ENCODE measurements at places on chromosomes 6 and 20.

DNA sequence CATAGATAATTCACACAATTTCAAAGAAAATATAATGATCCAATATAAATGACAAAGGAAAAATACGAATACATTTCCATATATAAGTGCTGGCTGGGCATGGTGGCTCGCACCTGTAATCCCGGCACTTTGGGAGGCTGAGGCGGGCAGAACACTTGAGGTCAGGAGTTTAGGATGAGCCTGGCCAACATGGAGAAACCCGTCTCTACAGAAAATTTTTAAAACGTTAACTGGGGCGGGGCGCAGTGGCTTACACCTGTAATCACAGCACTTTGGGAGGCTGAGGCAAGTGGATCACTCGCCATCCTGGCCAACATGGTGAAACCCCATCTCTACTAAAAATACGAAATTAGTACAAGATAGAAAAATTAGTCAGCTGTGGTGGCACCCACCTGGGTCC lies 14.9 kb upstream of the MAPK13 start:
- DNase-seq, result no peak

DNA sequence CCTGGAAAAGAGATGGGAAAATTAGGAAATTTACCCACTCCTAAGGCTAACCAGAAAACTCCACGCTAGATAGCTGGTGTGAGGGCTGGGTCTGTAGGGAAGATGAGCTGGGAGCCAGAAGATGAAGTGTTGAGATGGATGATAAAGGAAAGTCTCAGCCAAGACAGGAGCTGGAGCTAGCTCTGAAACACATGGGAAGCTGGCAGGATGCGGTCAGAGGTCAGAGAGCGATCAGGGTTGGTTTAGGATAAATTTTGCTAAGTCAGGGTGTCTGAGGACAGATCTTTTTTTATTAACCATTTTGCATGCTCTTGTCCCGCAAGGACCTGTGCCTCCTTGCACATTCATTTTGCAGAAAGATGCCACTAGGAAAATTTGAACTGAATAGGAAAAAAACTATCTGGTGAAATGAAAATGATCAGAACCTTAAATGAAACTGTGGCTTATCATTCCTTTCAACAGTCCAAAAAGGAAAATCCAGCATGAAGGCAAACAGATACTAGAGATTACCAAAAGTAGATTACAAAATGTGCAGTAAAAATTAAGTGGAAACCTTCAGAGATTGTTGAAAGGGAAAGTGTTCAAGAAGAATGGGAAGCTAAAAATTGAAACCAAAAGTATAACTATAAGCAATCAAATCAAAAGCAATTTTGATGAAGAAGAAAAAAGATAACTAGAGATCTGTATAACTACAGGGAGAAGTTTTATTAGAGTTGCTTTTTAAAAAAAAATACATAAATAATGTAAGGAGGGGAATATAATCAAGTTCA lies 10.7 kb upstream of the EDN1 start:
- no peak for DNase-seq

DNA sequence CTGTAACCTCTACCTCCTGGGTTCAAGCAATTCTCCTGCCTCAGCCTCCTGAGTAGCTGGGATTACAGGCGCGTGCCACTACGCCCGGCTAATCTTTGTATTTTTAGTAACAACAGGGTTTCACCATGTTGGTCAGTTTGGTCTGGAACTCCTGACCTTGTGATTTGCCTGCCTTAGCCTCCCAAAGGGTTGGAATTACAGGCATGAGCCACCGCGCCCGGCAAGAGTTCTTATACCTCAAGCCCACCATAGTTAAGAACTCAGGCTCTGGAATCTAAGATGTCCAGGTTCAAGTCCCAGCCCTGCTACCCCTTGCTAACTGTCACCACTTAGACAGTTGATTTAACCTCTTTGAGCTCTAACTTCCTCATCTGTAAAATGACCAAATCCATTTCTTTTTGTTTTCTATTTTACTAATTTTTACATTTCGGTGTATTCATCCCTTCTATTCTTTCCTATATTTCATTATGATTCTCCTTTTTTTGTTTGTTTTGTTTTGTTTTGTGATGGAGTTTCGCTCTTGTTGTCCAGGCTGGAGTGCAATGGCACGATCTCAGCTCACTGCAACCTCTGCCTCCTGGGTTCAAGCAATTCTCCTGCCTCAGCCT lies 104.8 kb upstream of the ZNF217 start:
- no peak for DNase-seq

- no peak for DNase-seq
Observed at GRCh38 chr6:68008445-68008844, 626.6 kb upstream of the ADGRB3 start.

- peak; percentile 75 for DNase-seq
Observed at GRCh38 chr20:45892049-45892825, 1.1 kb downstream of the CTSA start.

GRCh38 chr20:49976542-49976941 lies 6.2 kb upstream of the SNAI1 start:
- no peak for DNase-seq

DNA sequence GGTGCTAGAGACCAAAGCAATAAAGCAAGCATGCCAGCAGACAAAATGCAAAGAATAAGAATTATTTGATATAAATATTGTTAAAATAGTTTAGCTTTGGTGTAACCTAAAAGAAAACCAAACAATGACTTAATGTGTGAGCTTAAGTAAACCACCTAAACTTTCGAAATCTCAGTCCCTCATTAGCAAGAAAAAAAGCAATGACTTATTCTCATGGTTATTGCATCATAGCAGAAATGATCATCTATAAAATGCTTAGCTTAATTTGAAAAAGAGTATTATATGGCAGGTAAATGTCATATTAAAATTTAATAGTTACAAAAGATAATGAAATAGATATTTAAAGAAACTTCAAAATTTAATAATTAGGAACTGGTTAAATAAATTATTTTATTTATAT lies 1395.7 kb upstream of the EYS start:
- no peak for DNase-seq

DNA sequence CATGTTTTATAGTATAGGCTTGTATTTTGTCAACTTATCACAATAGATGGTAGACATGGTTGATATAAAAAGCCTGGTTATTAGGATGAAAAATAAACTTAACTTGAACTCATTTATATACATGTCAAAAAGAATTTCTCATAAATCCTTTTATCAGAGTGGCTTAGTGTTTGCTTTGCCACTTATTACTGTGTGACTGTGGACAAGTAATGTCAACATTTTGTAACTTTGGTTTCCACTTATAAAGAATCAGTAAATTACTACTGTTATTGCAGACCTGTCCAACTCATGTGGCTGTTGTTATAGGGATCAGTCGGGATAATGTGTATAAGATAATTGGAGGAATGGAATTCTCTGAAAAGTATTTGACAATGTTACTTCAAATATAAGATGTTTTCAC lies 894.8 kb upstream of the FLRT3 start:
- DNase-seq, result no peak

DNA sequence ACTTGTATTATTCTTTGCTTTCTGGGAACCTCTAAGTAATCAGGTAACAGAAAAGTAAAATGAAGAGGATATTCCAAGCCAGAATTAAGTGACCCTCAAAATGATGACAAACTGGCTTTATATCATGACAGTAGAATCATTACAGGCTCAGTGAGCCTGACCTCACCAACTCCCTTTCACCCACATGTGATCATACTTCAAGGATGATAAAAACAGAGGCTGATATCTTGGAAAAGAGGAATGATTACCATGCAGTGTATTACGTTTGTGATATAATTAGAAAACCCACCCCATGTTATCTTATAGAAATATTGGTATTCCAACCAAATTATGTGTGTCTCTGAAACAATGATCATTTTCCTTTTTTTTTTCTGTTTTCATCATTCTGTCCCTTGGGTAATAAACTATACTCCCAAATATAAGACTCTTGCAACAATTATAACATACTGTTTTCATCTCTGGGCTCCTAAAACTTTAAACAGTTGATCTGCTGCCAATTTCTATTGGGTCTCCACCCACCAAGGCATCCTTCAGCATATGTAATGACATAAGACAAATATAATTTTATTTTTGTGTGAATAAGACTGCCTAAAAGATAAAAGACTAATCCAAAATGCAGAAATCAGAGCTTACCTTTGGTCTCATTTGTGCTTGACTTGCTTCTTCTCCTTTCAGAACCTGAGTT lies 115.7 kb downstream of the DST start:
- DNase-seq, result no peak

DNA sequence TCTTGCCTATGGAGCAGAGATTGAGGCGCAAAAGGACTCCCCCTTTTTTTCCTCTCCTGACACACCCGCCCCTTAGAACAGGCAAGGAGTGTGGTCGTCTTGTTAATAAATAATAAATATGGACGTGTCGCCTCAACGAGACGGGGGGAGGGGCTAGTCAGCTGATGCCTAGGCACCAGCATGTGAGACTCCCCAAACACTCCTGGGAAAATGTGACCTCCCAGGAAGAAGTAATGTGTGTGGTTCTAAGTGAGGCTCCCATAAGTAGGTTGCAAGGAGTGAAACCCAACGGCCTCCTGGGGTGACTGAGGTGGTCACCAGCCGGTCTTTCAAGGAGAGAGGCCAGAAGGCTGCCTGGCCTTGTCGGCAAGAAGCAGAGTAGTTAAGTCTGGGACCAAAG lies 1.1 kb upstream of the FAXC start:
- no peak for DNase-seq

DNA sequence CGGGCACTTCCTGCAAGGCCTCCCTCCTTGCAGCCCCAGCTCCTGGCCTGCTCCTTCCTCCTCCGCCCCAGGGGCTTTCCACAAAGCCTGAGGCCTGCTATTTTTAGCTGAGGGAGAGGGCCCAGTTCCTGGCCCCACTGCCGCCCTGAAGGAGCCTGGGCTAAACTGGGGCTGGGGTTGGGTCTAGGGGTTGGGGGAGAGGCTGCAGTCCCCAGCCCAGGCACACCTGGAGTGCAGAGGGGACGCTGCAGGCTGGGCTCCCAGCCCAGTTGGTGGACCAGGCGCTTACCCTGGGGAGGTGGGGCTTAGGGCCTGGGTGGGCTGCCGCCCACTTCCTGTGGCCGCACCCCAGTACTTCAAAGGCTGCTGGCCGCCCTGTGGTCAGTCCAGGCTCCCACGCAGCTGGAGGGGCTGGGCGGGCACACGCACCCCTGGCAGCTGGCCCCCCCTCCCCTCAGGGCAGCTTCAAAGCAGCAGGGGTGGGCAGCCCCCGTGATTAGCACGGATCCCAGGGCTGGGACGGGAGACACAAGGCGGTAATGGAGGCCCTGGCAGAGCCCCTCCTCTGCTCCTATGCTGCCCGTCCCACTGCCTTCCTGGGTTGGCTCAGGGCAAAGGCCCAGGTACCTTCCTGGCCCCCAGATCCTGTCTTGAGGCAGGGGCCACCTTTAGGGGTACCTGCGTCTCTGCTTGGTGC lies 7.1 kb upstream of the ABHD16B start:
- DNase-seq, result no peak

DNA sequence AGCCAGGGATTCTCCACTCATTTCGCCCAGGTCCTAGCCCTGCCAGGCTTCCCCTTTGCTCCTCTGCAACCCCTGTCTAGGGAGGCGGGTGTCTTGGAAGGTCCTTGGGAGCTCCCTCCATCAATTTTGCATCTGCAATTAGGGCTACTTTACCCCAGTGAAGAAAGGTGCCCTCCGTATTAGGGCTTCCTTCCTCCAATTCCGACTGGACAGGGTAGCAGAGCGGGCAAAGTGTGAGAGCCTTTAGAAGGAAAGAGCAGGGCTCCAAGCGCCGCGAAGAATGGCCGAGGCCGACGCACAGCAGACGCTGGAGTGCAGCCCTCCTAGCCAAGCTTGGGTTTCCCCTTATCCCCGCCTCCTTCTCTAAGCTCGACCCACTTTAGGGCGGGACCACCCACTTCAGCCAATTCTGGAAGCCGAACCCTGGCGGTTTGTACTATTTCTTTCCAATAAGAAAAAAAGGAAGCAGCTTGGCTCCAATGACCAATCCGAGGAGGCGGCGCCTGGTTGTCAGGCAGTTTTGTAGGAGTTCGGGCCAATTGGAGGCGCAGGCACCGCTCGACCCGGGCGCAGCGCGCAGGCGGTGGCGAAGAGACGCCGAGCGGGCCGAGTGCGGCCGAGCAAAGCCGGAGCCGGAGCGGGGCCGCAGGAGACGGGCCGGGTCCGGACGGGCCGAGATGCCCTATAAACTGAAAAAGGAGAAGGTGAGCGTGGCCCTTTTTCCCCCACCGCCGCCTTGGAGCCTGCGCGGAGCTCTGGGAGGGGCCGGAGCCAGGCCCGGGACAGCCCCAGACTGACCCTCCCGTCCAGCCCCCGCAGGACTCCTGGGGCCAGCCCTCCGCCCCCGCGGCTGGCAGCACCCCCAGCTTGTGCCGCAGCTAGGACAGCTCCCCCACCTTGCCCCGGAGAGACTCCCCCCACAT lies at the start of gene PPP2R5D:
PPP2R5D (plus strand) TSS at position 570 of the 923 bp plus-strand sequence; CDS start at position 678, 108 bp downstream.
- peak; percentile 99 for DNase-seq

GRCh38 chr20:51955756-51956155 lies 153.4 kb upstream of the SALL4 start:
- no peak for DNase-seq

- DNase-seq, result no peak
Observed at GRCh38 chr6:34343806-34344205, 48.7 kb downstream of the NUDT3 start.

- no peak for DNase-seq
Observed at GRCh38 chr6:159125014-159125609, 44.1 kb upstream of the FNDC1 start.

GRCh38 chr6:156557251-156557910 lies 219.8 kb upstream of the ARID1B start:
- peak; percentile 54 for DNase-seq

GRCh38 chr6:93746892-93747291 lies 327.5 kb upstream of the EPHA7 start:
- DNase-seq, result no peak

DNA sequence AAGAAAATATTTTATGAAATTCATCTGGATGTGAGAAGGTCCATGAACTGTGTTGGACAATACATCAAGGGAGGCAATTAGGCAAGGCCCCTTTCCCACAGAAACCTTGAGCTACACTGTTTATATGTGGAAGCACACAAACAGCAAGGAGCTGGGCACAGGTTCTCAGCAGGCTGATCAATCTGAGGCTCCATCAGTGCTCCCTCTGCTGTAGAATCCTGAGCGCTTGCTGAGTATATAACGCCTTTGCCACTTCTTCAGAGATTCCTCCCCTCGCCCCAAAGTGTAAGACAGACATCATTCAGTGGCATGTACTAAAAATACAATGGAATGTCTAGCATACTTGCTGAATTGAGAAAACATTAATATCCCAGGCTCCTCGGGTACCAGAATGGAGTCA lies 146.9 kb downstream of the PRKN start:
- DNase-seq, result no peak

GRCh38 chr6:35048031-35048613 lies 93.0 kb downstream of the TCP11 start:
- DNase-seq, result no peak

DNA sequence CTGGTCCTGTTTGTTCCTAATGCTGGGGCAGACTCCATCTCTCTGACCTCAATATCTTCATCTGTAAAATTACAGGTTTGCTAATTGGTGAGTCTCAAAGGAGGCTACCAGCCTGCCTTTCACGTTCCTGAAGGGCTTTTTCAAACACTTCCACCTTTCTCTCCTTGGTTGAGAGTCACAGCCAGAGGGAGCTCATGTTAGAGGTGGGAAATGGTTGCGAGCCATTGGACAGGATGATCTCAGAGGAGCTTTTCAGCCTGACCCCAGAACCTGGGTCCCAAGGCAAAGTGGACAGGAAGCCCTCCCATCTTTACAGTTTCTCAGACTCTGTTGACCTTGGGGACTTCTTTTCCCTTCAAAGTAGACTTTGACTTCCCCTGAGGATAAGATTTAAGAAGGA lies 37.6 kb downstream of the NDUFAF5 start:
- DNase-seq, result peak; percentile 27

Data from T47D (cell line).